T-helper 17 cell (primary cell): ENCODE measurements at places on chromosomes 1 and 21.

DNA sequence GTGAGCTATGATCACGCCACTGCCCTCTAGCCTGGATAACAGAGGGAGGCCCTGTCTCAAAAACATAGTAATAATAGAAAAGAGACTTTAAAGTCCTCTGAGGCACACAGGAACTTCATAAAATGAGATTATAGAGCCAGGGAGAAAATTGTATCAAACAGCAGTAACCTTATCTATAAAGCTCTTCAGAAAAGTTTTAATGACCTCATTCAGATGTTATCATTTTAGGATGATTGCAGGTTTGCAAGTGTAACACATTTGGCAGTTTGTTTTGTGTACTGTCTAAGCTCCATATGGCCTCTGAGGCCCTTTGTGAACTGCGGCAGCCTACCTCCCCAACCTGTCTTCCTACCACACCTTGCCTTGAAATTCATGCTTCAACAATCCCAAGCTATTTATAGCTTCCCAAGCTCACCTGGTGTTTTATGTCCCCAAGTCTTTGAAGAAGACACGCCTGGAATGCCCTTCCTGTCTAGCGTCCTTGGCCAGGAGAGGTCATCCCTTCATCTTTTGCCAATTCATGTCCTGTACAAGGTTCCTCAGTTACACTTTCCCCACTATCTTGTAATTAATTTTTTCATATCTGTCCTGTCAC is 8.5 kb upstream of the AKNAD1 start:
- DNase-seq: no peak

DNA sequence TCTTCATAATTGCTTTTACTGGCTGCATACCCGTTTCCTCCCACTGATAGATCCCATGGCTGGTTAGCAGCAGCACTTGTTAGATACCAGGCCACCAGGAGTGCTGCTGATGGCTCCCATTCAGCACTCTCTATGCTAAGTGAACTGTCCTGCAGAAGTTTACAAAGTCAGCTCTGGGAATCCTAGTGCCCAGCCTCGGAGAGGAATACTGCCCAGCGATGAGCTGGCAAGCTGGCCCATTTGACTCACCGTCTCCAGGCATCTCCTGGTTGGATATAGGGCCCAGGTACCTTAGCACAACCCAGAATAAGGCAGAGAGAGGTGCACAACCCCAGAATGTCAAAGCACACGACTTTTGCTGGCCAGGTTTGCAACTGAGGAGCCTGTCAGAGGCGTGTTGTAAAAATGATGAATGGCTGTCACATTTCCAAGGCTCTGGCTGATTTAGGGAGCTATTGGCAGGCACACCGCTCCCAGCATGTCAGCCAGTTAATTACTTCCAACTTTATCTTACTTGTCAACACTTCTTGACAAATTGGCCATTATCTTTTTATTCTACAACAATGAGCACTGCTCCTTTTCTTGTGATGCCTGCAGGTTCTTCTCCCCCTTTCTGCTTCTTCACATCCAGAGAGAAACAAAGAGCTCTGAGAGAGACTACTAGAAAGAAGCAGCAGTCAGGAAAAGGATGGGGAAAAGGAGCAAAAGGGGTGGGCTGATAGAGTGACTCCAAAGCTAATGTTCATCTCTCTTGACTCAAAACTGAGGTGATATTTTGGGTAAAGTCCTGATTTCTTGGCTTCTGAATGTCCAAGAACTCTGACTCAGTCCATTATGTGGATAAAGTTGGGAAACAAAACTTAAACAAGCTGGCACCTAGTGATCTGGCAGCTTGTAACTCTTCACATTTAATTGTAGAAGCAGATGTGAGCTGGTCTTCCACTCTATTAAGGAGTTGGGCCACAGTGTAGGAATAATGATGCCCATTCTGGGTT is 10.8 kb upstream of the ANGPTL7 start:
- DNase-seq: no peak

DNA sequence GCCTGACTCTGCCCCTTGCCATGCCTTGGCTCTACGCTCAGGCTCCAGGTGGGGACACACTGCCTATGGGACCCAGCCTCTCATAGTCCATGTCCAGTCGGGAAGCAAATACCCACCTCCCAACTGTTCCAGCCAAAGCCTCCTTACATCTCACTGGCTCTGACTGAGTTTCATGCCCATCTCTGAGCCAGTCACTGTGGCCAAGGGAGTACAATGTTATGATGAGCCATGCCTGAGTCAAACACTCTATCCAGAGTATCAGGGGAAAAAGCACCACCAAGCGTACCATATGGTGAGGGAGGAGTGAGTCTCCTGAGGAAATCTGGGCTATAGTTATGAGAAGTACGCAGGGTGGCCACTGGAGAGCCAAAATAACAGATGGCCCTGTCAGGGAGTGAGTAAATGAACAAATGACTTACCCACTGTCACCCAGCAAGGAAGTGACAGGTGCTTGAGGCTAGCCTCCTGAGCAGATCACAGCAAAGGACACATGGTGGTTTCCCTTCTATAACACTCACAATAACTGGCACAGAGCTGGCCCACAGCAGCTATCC is 236.6 kb upstream of the GJB5 start:
- no peak for DNase-seq

DNA sequence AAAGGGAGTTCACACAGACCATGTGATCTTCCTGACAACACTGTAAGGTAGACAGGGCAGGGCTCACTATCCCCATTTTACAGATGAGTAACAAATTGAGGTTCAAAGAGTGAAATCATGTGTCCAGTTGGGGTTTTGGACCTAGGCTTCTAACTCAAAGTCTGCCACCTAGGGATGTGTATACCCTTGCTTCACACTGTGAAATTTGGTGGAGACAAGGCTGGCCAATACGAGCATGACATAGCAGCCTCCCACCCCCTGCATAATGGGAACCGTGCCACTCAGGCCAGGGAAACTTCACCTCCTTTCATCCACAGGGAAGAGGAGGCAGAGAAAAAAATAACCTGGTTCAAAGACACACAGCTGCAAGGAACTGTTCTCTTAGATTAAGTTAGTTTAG is 6.8 kb downstream of the IQGAP3 start:
- DNase-seq: no peak

GRCh38 chr1:48530727-48531351 is 58.8 kb upstream of the SPATA6 start:
- DNase-seq: no peak

GRCh38 chr1:34113887-34114286 is 51.1 kb downstream of the CSMD2 start:
- DNase-seq: no peak
